Stimulated activated CD8-positive, alpha-beta memory T cell treated with anti-CD3 and anti-CD28 coated beads, Interleukin-15, amount 100 ng/mL, for 24 hours (primary cell): ENCODE measurements at places on chromosomes 2 and 18.

DNA sequence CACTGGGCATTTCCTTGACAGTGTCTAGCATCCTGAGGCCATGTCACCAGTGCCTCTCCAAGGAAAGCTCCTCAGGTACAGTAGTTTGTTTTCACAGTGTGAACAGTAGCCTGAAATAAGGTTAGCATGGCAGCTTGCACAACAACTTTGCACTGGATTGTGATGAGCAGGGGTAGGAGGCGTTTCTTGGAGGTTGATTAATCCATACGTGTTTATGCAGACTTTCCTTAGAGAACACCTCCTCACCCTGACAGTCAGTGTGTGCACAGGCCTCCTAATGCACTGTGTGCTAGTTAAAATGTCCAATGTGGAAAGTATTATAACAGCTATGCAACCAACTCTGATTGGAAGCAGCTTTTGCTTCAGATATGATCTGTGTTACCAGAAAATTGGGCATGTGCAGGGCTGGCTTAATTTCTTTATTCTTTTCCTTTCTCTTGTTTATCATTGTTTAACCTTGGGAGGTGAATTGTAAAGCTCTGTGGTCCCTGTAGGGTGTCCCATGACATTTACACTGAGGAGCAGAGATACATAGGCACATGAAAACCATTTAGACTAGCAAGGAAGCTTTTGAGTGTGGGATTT is 77.2 kb upstream of the LDAH start:
- DNase-seq: no peak

- DNase-seq: no peak
Observed at GRCh38 chr2:128664499-128664971, 345.9 kb upstream of the HS6ST1 start.

GRCh38 chr18:76985156-76985950 is 147.2 kb downstream of the MBP start:
- no peak for DNase-seq

GRCh38 chr2:44635725-44636124 is 274.0 kb downstream of the CAMKMT start:
- DNase-seq: no peak
